ENCODE measurements at places on chromosomes 1 and 21.

GRCh38 chr1:9240914-9241820, 6.6 kb downstream of the H6PD start:
- no peak for DNase-seq
- no peak overlapping the region for H3K27ac ChIP-seq
- H3K27me3 ChIP-seq = no peaks in the 10 kb centered on the region
- H3K4me1 ChIP-seq = peaks cover 29% of the 10 kb centered on the region
- H3K36me3 ChIP-seq = peaks cover 16% of the 10 kb centered on the region
- H3K4me3 ChIP-seq = no peak overlapping the region

DNA sequence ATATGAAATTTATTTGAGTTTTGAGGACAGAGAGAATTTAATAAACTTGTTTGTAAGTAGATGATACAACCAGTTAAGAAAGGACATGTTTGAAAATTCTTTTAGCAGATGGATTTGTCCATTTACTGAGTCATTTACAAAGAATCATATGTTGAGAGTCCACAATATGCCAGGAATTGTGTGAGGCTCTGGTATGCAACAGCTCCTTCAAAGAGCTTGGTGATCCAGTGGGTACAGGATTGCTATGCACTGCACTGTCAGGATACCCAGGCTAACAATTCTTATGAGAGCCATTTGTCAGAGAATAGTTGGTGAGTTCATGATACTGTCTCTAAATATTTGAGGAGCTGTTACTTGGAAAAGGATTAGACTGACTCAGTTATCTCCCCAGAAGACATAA, 11.0 kb downstream of the DNM3 start:
- no peaks in the 10 kb centered on the region for H3K27me3 ChIP-seq
- DNase-seq = no peak
- no peak overlapping the region for H3K27ac ChIP-seq
- peaks cover 4% of the 10 kb centered on the region for H3K36me3 ChIP-seq
- H3K4me3 ChIP-seq = no peak overlapping the region

- H3K27ac ChIP-seq = no peak overlapping the region
- no peak for DNase-seq
- H3K36me3 ChIP-seq = no peaks in the 10 kb centered on the region
Measured at GRCh38 chr21:24045775-24046215, 1561.5 kb downstream of the MRPL39 start.

- H3K27me3 ChIP-seq = no peaks in the 10 kb centered on the region
- H3K36me3 ChIP-seq = no peaks in the 10 kb centered on the region
- H3K4me3 ChIP-seq = peak within 1 kb of the TSS; percentile 98
Measured at GRCh38 chr1:204072931-204073836, at the start of gene SOX13. TSS of gene SOX13 (plus strand) at chr1:204073115. CDS start at chr1:204112916, 39,801 bp downstream.

GRCh38 chr1:100799548-100799947, 80.0 kb downstream of the VCAM1 start:
- DNase-seq = no peak
- H3K36me3 ChIP-seq = no peaks in the 10 kb centered on the region
- no peaks in the 10 kb centered on the region for H3K4me1 ChIP-seq
- no peaks in the 10 kb centered on the region for H3K27me3 ChIP-seq
- H3K4me3 ChIP-seq = no peak overlapping the region

DNA sequence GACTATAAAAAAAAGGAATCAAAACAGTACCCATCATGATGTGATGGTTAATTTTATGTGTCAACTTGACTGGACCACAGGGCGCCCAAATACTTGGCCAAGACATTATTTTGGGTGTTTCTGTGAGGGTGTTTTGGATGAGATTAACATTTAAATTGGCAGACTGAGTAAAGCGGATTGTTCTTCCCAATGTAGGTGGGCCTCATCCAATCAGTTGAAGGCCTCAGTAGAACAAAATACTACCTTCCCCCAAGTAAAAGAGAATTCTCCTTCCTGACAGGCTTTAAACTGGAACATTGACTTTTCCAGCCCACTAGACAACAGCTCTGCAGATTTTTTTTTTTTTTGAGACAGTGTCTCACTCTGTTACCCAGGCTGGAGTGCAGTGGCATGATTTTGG, 10.7 kb downstream of the RAB29 start:
- no peak overlapping the region for H3K4me3 ChIP-seq
- DNase-seq = no peak
- no peaks in the 10 kb centered on the region for H3K27me3 ChIP-seq
- no peak overlapping the region for H3K27ac ChIP-seq

DNA sequence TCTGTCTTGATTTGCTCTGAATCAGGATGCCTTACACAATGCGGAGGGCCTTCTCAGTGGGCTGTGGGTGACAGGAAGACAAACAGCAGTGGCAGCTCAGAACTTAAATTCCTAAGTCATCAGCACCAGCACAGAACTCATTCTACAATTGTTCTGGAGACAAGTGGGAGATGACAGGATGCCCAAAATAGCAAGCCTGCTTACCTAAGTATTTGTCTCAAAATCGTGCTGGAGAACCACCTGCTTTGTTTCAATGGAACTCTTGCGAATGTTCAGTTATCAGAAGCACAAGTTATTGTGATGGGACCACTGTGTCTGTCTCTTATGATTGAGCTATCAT, 76.1 kb downstream of the VCAM1 start:
- H3K27ac ChIP-seq = no peak overlapping the region
- H3K36me3 ChIP-seq = no peaks in the 10 kb centered on the region
- H3K4me3 ChIP-seq = no peak overlapping the region
- DNase-seq = no peak
- H3K4me1 ChIP-seq = no peaks in the 10 kb centered on the region

GRCh38 chr1:180930687-180931086, 18.0 kb downstream of the KIAA1614 start:
- peaks cover 19% of the 10 kb centered on the region for H3K4me1 ChIP-seq
- H3K4me3 ChIP-seq = no peak overlapping the region
- no peak for DNase-seq
- no peak overlapping the region for H3K27ac ChIP-seq
- H3K36me3 ChIP-seq = peaks cover 5% of the 10 kb centered on the region
- H3K27me3 ChIP-seq = no peaks in the 10 kb centered on the region

GRCh38 chr1:114490274-114490693, 20.7 kb downstream of the TRIM33 start:
- no peak for DNase-seq
- H3K27ac ChIP-seq = no peak overlapping the region
- no peaks in the 10 kb centered on the region for H3K27me3 ChIP-seq
- peaks cover under 1% of the 10 kb centered on the region for H3K4me1 ChIP-seq
- no peak overlapping the region for H3K4me3 ChIP-seq

DNA sequence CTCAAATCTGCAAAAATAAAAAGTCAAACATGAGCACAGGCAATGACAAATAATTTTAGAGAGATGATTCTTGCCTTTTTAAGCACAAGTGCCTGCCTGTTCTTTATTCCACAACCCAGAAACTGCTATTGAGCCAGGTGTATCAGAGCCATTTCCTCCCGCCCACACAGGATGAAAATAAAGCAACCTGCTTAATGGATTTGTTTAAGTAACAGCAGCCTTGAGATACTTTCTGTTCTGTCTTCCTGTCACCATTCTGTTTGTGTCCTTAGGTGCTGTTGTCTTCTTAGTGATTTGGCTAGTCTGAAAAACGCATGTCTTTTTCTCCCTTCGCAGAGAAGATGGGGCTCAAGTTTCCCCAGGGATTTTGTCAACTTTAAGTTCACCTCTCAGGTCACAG, 11.4 kb downstream of the RPE65 start:
- H3K36me3 ChIP-seq = no peaks in the 10 kb centered on the region
- no peaks in the 10 kb centered on the region for H3K4me1 ChIP-seq
- no peak for DNase-seq

All from mesothelial cell of epicardium (in vitro differentiated cells).